ENCODE measurements at places on chromosomes 2 and 18.

DNA sequence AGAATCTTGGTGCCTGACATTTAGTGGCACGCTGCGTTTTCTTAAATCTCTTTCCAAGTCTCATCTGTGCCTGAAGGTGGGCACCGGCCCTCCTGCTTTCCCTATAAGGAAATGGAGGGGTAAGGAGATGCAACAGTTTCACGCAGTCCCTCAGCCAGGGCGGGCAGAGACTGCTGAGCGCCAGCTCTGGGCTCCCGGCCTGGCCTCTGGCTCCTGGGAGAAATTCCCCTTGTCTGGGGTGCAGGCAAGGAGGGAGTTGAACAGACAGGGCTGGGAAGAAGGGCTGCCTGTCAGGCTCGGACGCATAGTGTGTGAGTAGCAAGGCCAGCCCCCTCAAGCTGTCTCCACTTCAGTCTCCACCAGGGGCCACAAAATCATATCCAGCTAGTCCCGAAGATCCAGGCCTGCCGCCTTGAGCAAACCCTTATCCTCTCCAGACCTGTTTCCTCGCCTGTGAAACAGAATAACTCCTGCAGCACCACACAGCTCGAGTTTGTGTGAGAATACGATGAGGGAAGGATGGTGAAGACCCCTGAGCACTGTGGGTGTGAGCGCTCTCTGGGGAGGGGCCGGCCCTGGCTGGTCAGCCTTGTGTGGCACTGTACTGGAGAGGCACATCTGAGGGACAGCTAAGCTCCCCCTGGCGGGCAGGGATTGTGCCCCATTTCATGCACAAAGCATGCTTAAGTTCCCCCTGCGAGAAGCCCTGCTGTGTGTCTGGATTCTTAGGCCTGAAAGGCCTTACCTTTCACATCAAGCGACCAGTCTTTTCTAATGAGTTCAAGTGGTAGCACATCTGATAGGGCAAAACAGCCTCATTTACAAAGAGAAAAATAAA, 33.8 kb downstream of the SDC1 start:
- peaks cover 11% of the 10 kb centered on the region for H3K4me1 ChIP-seq
- DNase-seq, result peak; percentile 86

- H3K27me3 ChIP-seq, result no peaks in the 10 kb centered on the region
- no peaks in the 10 kb centered on the region for H3K4me1 ChIP-seq
- H3K36me3 ChIP-seq, result no peaks in the 10 kb centered on the region
- H3K4me3 ChIP-seq, result no peak overlapping the region
- H3K27ac ChIP-seq, result no peak overlapping the region
- DNase-seq, result no peak
These were observed 91.6 kb upstream of the SMAD2 start for GRCh38 chr18:48022021-48022420.

DNA sequence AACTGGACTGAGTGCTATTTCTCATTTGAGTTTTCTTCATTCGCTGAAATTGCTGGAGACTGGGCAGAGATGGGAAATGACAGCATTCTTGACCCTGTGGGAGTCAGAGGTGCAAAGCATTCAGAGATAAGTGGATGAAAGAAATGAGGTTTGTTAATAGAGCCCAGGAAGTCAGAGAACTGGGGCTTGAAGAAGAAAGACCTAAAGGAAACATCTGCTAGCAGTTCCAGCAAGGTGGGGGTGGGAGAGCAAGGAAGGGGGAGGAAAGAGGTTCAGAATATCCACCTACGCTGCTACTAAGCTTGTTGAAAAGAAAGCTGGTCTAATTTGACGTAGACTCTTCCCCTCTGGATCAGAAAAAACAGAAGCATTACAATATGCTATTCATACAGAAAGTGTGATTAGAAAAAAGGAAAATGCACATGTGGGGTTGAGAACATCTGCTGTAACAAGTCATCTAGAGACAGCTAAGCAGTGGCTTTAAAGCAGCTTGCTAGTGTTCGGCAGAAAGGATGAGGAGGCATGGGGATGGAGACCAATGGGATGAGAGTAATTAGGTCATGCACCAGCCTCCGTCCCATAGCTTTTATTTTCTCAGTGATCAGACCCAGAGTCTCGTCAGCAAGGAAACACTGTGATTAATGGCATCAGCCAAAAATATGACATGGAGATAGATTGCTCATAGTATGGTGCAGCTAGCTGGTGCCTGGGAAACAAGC, 29.7 kb downstream of the NAB1 start:
- no peak overlapping the region for H3K27ac ChIP-seq
- no peak overlapping the region for H3K4me3 ChIP-seq
- H3K36me3 ChIP-seq, result no peaks in the 10 kb centered on the region
- H3K27me3 ChIP-seq, result no peaks in the 10 kb centered on the region
- DNase-seq, result no peak
- no peaks in the 10 kb centered on the region for H3K4me1 ChIP-seq

- no peak overlapping the region for H3K4me3 ChIP-seq
- H3K27me3 ChIP-seq, result no peaks in the 10 kb centered on the region
- no peaks in the 10 kb centered on the region for H3K4me1 ChIP-seq
These were observed 35.1 kb upstream of the SLC14A2 start for GRCh38 chr18:45580127-45580526.

GRCh38 chr2:198203336-198204069, 399.1 kb downstream of the PLCL1 start:
- no peaks in the 10 kb centered on the region for H3K4me1 ChIP-seq
- DNase-seq, result no peak
- H3K4me3 ChIP-seq, result no peak overlapping the region

DNA sequence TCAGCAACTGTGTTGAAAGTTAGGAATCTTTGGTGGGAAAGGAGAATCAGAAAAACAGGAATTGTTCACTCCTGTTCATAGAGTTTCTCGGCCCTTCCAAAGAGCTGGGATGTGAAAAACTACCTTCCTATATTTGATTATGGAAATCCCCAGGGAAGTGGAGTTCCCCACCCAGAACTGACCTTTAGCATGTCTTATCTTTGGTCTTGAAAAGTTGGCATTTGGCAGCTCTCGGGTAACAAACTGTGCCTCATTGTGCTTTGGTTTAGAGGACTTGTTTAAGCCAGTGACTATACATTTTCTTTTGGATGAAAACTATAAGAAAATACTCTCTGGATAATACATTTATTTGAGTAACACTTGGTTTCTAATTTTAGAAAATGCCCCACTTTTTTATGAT, 51.3 kb upstream of the CERS6 start:
- H3K27me3 ChIP-seq, result no peaks in the 10 kb centered on the region
- no peaks in the 10 kb centered on the region for H3K4me1 ChIP-seq
- H3K27ac ChIP-seq, result no peak overlapping the region
- no peaks in the 10 kb centered on the region for H3K36me3 ChIP-seq

DNA sequence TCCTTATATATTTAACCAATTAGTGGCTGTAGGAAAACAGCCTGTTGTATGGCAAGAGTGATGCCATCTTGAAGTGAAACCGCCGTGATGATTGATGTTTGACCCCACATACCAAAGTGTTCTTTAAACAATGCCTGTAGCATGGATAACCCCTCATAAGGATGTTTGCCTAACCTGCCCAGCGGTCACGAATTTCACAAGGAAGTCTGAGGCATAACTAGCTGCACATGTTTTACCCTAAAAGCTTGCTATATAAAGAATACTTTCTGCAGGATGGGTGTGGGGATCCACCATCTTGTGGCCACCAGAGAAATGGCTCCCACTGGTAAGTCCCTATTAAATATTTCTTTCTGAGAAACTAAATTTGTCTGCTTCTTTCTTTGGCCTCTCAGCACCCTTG, 68.7 kb downstream of the ZDBF2 start:
- no peak overlapping the region for H3K4me3 ChIP-seq
- no peaks in the 10 kb centered on the region for H3K27me3 ChIP-seq
- no peaks in the 10 kb centered on the region for H3K4me1 ChIP-seq
- H3K36me3 ChIP-seq, result no peaks in the 10 kb centered on the region

- H3K36me3 ChIP-seq, result no peaks in the 10 kb centered on the region
- H3K27me3 ChIP-seq, result no peaks in the 10 kb centered on the region
- no peak overlapping the region for H3K27ac ChIP-seq
- peaks cover 6% of the 10 kb centered on the region for H3K4me1 ChIP-seq
- DNase-seq, result no peak
These were observed 22.2 kb downstream of the ZNF516 start for GRCh38 chr18:76472829-76473228.

DNA sequence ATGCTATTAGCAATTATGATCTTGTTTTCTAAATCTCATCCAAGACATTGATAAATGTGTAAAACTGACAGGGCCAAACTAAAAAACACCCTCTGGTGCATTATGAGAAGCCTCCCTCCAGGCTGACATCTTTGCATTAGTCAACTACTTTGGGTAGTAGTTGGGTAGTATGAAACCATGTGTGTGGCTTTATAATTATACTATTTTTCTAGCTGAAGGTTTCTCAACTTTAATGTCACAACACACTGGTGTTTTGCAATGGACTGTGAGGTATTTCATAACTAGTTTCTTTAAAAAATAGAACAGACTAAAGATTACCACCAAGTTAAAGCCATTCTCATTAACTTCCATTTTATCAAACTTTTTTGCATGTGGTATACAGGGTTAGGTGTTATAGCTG, 73.1 kb upstream of the RBMS1 start:
- H3K27me3 ChIP-seq, result no peaks in the 10 kb centered on the region
- DNase-seq, result no peak
- no peaks in the 10 kb centered on the region for H3K4me1 ChIP-seq
- no peak overlapping the region for H3K4me3 ChIP-seq

DNA sequence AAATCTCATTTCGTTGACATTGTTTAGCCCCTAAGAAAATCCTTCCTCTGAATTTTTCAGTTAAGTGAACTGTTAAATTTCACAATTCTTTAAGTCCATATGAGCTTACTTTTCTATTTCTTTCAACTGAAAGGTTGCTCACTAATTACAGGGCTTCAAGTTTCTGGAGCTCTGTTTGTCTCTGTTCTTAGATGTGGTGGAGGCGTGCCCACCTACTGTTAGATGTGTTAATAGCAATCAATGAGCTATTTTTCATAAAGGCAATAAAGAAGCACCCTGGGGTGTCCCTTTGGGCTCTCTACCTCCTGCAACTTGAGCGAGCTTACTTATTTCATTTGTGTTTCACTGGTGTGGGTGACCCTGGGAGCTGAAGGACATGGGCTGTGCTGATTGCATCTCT, 25.0 kb downstream of the CREG2 start:
- H3K27ac ChIP-seq, result no peak overlapping the region
- H3K4me1 ChIP-seq, result no peaks in the 10 kb centered on the region
- H3K4me3 ChIP-seq, result no peak overlapping the region
- H3K27me3 ChIP-seq, result no peaks in the 10 kb centered on the region

DNA sequence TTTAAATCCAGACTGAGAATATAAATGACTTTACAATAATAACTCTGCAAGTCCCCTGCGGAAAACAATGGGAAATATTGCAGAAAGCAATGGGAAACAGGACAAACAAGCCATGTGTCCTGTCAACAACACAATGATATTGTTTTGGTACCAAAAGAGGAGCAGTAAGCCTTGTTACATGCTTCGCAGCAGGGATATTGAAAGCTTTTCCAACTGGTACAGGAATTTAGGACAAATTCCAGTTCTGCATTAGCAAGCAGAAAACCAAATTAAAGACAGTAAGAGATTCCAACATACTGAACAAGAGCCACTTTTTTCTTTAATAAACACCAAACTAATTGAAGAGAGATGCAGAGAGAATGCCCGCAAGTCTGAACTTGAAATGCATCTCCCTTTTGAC, 30.0 kb downstream of the FRZB start:
- no peaks in the 10 kb centered on the region for H3K36me3 ChIP-seq
- no peak overlapping the region for H3K4me3 ChIP-seq
- H3K27ac ChIP-seq, result no peak overlapping the region
- no peaks in the 10 kb centered on the region for H3K27me3 ChIP-seq
- no peak for DNase-seq
- H3K4me1 ChIP-seq, result no peaks in the 10 kb centered on the region

DNA sequence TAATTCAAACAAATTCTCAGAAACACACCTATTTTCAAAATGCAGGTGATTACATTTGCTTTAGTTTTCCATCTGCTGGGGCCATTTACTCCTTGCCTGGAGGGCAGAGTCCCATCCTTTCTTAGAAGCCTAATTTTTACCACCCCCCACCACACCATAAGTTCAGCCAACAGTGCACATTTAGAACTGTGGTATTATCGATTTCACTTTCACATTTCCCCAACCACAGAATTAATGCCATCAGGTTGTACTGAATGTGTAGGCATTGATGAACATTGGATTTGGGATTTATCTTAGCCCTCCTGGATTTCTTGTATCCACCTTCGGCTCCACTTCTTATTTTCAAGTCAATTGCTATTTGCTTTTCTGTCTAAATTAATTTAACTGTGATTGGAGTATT, 4.5 kb downstream of the SCYGR3 start:
- no peaks in the 10 kb centered on the region for H3K36me3 ChIP-seq
- H3K4me3 ChIP-seq, result no peak overlapping the region
- no peaks in the 10 kb centered on the region for H3K27me3 ChIP-seq

- no peaks in the 10 kb centered on the region for H3K27me3 ChIP-seq
- H3K27ac ChIP-seq, result no peak overlapping the region
- no peaks in the 10 kb centered on the region for H3K36me3 ChIP-seq
- DNase-seq, result no peak
These were observed 98.5 kb downstream of the MYOM1 start for GRCh38 chr18:3121259-3121658.

DNA sequence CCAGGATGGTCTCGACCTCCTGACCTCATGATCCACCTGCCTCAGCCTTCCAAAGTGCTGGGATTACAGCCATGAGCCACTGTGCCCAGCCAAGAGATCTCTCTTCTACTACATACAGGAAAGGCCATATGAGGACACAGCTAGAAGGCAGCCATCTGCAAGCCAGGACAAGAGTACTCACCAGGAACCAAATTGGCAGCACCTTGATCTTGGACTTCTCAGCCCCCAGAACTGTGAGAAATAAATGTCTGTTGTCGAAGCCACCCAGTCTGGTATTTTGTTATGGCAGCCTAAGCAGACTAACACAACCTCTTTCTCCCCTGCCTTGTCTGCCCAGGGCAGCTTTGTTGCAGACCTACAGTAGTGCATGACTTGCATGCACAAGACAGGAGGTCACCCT, 211.3 kb upstream of the HAAO start:
- no peaks in the 10 kb centered on the region for H3K27me3 ChIP-seq
- no peak overlapping the region for H3K4me3 ChIP-seq
- peak overlapping the region; percentile 84 for H3K27ac ChIP-seq
- H3K36me3 ChIP-seq, result no peaks in the 10 kb centered on the region
- H3K4me1 ChIP-seq, result peaks cover 7% of the 10 kb centered on the region

- H3K27me3 ChIP-seq, result peaks cover 11% of the 10 kb centered on the region
- H3K36me3 ChIP-seq, result no peaks in the 10 kb centered on the region
- no peaks in the 10 kb centered on the region for H3K4me1 ChIP-seq
- H3K4me3 ChIP-seq, result no peak overlapping the region
- H3K27ac ChIP-seq, result no peak overlapping the region
These were observed 5.2 kb downstream of the PARD6G start for GRCh38 chr18:80241919-80242777.

- no peak overlapping the region for H3K4me3 ChIP-seq
- H3K27me3 ChIP-seq, result no peaks in the 10 kb centered on the region
- no peaks in the 10 kb centered on the region for H3K36me3 ChIP-seq
- H3K27ac ChIP-seq, result no peak overlapping the region
- no peak for DNase-seq
These were observed 87.1 kb downstream of the PXDN start for GRCh38 chr2:1656961-1657841.

GRCh38 chr2:226578373-226578772, 221.2 kb downstream of the IRS1 start:
- no peak for DNase-seq
- H3K4me3 ChIP-seq, result no peak overlapping the region
- H3K27ac ChIP-seq, result no peak overlapping the region
- H3K4me1 ChIP-seq, result no peaks in the 10 kb centered on the region

- peak overlapping the region; percentile 91 for H3K27ac ChIP-seq
- peaks cover 6% of the 10 kb centered on the region for H3K4me1 ChIP-seq
- H3K27me3 ChIP-seq, result no peaks in the 10 kb centered on the region
- DNase-seq, result peak; percentile 64
- H3K36me3 ChIP-seq, result no peaks in the 10 kb centered on the region
- peak overlapping the region; percentile 80 for H3K4me3 ChIP-seq
These were observed 367 bp upstream of the ZNF236 start for GRCh38 chr18:76821875-76822505.

Measured in colonic mucosa (tissue), 4 donors.